ENCODE measurements at places on chromosomes 4 and X.

DNA sequence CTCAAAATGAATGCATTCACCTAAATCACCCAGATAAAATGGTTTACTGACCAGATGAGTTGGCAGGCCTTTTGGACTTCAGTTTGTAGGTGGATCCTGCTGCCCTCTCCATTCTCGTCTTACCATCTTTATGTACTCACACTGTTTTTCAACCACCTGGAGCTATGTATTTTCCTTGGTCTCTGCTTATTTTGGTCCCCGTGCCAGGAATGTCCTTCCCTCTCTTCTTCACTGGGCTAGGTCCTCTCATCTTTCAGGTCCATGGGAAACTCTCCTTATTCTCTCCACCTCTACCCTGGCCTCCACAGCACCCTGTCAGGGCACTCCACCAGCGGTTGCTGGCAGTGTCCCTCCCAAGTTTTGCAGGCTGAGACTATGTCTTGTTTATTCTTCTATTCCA is 2.6 kb downstream of the GPRIN3 start:
- no peak for DNase-seq

DNA sequence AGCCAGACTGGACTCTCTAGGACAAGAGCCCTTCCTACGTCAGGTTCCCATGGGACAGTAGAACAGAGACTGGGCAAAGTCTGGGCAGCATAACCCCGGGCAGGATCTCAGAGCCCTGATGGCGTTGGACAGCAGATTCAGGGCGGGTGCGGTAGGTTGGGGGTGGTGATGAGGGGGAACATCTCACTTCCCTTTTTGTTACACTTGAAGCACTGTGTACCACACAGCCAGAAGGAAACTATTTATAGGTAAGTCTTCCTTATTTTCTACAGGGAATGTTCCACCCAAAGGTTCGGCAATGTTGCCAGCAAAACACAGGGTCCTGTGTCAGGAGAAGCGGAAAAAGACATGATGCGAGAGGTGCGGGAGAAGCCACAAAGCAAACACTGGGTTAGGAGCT is 54.3 kb downstream of the TSC22D3 start:
- no peak for DNase-seq

DNA sequence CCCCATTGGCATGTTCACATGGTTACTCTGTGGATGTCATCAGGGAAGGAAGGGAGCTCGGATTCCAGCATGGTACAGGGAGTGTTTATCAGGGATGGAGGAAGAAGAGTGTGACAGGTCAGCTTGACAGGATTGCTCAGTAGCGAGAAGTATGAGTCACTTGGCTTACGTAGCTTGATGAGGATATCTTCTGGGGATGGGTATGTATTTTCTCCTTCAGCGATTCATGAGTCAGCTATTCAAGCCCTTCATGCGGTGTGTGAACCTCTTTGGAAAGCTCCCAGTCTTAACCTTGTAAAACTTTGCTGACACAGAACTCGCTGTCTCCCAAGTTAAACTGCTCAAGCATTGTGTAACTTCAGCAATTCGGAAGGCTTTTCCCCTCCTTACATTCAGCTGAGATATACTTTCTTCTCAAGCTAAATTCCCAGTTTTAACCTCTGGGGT is 275.4 kb downstream of the ARHGAP10 start:
- DNase-seq, result no peak

DNA sequence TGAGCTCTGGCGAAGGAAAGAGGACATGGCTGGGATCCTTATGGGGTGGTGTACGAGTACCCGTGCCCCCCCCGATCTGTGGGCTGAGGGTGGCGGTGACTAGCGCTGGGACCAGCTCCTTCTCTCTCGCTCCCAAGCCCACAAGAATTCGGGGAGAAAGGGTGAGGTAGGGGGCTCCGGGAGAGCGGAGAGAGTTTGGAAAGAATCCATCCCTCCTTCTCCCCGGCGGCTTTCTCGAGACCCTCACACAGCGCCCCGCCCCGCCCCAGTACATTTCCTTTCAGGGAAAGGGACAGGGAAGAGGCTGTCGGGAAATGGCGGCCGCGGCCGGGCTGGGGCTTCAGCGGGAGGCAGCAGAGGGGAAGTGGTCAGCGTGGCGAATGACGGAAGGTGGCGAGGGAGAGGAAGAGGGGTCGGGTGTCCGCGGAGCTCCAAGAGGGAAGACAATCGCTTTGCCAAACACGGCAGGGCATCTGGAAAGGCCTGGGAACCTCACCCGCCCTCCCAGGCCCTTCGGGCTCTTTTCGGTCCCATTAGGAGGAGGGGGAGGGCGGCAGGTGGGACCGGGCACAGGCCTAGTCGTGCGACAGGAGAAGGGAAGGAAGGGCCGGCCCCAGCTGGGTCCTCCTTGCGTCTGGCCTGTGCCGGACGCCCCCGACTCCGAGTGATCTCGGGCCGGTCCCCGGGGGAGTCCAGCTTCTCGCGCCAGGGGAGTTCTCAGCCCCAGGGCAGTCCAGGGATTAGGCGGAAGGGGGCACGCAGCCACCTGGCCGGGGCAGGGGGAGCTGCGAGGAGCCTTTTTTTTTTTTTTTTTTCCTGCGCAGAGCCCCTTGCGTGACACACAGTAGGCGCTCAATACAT is 10.2 kb downstream of the HNRNPH2 start:
- DNase-seq, result no peak

- no peak for DNase-seq
Measured at GRCh38 chr4:47418147-47418546, 45.4 kb downstream of the COMMD8 start.

GRCh38 chr4:79653871-79654270 is 245.8 kb upstream of the GK2 start:
- DNase-seq, result no peak
